ENCODE measurements at places on chromosomes 2 and 18.

GRCh38 chr2:109211315-109211714, 82.3 kb downstream of the SH3RF3 start:
- no peak for DNase-seq

GRCh38 chr18:41465386-41465785, 489.6 kb upstream of the PIK3C3 start:
- DNase-seq = no peak

DNA sequence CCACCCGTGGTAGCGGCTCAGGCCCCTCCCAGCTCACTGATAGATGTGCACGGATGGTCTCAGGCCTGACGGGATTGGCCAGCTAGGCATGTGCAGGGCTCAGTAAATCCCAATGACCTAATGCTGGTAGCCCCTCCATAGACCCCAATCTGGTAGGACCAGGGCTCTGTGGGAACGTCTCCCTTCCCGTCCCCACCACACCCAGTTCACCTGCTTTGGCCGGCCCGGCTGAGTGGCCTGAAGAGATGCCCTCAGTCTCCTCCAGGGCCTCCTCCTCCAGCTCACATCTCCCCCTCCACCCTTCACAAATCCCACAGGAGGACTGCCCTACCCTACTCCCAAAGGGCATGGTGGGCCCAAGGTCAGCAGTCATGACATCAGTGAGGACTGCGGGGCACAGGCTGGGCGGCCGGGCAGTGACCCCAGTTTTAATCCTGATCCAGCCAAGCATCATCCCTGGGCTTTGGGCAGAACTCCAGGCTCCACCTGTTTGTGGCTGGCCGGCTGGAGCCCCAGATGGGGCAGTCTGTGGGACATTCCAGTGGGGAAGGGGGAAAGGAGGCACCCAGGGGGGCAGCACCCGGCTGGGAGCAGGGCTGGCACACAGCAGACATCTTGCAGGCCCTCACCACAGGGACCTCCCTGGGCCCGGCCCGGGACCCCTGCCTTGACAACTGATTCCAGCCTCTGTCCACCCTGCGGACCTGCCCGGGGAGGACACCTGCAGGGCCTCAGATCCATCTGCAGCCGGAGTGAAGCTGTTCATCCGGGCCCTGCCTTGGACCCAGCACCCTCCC, 2.3 kb downstream of the KIF1A start:
- no peak for DNase-seq

GRCh38 chr2:234204480-234204879, 154.0 kb downstream of the SPP2 start:
- no peak for DNase-seq

DNA sequence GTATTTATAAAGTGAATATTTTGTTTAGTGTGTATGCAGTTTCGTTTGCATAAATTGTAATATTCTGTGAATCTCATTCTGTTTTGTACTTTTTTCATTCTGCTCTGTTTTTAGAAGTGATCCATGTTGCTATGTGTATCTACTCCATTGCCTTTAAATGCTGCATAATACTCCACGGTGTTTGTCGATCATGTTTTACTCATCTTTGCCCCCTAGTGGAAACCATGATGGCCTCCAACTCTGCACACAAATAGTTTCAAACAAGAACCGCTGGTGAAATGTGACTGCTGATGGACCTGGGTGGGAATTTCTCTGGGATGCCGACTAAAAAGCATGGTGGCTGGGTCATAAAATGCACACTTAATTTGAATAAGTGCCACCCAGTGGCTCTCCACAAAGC, 32.0 kb upstream of the SKOR2 start:
- no peak for DNase-seq

GRCh38 chr2:68861330-68861729, 9.9 kb downstream of the BMP10 start:
- DNase-seq = no peak

DNA sequence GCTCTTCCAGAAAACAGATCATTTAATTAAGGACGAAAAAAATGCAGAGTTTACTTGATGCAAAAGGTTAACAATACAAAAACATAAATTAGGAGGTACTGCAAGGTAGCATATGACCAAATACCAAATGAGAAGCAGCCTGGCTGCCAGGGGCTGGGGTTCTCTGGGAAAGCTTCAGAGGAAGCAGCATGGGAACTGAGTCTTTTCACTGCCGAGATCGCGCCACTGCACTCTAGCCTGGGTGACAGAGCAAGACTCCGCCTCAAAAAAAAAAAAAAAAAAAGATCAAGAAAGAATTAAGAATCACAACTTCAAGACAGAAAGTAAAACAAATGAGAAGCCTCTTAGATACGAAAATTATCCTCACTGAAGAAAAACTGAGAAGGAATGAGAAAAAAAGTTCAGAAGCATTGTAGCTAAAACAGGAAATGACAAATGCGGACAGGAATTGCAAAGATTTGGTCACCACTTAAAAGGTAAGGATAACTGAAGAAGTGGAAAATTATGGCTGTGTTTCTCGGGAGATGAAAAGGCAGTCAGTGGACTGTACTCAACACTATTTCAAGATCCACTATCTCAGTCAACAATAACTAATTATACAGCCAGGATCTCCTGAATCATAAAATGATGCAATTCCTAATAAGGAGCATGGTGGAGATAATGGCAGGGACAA, 4.3 kb downstream of the SEPTIN10 start:
- DNase-seq = peak; percentile 79

- DNase-seq = no peak
These were observed 76.5 kb downstream of the ARL4C start for GRCh38 chr2:234420408-234420807.

DNA sequence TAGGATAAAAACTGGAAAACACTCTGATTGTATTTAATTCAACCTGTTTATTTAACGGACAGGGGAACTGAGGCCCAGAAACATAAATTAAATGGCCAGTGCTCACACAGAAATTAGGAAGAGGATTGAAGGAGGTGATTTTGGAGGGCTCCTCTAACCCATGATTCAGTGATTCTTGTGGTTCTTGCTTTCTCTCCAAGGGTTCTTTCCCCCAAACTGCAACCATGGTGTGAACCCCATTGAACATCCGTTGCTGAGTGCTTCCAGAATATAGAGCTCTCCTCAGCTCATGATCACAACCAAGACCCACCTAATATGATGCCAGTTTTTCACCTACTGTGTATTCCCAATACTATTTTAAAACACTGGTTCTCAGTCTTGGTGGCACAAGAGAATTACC, 41.4 kb downstream of the BMP10 start:
- no peak for DNase-seq

DNA sequence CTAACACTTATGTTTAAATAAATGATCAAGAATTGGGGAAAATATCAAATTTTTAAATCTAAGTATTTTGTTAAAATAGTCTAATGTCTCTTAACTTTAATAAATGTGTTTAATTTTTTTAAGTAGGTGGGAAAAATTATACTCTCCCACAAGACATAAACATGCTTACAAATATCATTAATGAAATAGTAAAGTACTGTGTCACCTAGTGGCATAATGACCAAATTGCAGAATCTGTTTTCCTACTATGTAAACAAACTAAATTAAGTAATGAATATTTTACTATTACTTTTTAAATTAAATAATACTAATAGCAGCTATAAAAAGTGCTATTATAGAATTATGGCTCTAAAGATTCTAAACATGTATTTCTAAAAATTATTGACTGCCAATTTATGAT, 52.0 kb upstream of the CHAC2 start:
- no peak for DNase-seq

DNA sequence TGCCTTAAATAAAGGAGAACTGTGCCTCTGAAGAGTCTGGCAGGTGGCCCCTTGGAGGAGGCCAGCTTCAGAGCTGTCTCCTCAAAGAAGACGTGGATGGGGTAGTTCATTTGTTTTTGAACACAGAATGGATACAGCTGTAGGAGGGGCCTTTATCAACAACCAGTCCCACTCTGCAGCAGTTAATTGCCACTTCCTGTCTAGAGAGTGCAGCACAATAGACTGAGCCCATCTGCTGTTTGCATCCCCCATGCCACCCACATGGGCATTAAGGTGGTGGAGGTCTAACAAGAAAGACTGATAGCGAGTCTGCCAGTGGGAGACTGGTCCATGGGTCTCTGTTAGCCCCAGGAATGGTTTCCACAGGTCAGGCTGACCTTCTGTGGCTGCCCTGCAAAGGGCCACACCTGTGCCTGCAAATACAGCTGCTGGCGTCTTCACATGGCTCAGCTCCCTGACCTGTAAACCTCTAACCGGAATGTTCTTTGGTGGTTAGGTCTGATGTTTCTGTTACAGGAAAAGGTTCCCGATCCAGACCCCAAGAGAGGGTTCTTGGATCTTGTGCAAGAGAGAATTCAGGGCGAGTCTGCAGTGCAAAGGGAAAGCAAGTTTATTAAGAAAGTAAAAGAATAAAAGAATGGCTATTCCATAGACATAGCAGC, 153.3 kb upstream of the ITGA6 start:
- DNase-seq = no peak

- DNase-seq = no peak
These were observed 49.6 kb upstream of the BZW1 start for GRCh38 chr2:200762127-200762526.

DNA sequence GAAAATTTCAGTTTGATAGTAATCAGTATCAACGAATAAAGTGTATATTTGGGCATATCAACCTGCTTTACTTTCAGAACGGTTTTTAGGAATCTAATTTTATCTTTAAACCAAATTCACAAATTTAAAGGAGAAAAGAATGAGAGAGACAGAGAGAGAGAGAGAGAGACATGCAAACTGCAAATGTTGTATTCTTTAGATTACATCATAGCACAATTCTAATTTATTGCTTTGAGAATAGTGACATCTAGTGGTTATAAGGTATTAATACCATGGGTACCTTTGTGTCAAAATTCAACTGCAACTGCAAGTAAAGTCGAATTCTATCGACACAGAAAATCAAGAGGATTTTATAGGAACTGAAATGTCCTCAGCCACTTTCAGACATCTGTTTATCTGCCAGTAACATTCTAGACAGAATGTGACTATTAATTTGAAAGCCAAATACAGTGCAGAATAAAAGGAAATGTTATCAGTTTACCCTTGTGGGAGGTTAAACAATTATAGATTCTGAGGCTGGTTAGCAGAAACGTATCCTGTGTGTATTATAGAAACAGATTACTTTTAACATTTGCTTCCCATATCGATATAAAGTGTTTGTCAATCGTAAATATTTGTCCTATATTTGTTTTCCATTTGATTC, 529.8 kb upstream of the VRK2 start:
- DNase-seq = no peak

- peak; percentile 63 for DNase-seq
These were observed 55.6 kb downstream of the FAM168B start for GRCh38 chr2:131037398-131038257.

GRCh38 chr2:18903750-18904149, 314.4 kb upstream of the NT5C1B start:
- no peak for DNase-seq

DNA sequence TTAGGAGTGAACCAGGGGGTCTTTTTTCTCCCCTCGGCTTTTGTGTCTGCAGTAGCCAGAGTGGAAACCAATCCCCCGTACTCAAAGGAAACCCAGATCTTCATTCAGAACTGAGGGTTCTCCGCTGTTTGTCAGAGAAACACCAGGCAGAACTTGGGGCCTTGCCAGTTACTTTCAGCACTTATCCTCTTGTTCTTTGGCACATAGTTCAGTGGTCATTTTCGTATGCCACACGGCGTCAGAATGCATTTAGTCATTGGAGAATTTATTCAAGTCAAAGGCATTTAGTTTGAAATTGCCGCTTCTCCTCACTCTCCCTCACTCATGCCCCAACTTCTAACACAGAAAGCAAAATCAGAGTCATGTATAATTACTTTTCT, 102.9 kb downstream of the CABLES1 start:
- no peak for DNase-seq

DNA sequence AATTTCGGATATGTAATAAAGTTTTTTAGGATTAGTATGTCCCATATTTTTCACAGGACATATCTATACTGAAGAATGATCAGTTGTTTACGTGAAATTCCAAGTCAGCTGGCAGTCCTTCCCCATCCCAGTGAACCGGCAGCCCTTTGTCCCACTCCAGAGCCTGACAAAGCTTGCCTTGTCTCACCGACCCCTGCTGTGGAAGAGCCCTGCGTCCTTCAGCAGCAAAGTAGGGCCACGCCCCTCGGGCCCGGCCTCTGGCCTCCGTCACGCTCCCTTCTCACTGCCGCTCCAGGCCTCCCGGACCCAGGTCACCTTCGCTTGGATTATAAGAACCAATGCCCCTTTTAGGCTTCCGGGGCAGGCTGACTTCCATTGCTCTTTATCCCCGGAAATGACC, 89.8 kb upstream of the TGIF1 start:
- DNase-seq = peak; percentile 23

- no peak for DNase-seq
These were observed 28.9 kb upstream of the ARMC9 start for GRCh38 chr2:231169488-231169887.

GRCh38 chr2:54429811-54430551, 26.1 kb upstream of the SPTBN1 start:
- DNase-seq = no peak

DNA sequence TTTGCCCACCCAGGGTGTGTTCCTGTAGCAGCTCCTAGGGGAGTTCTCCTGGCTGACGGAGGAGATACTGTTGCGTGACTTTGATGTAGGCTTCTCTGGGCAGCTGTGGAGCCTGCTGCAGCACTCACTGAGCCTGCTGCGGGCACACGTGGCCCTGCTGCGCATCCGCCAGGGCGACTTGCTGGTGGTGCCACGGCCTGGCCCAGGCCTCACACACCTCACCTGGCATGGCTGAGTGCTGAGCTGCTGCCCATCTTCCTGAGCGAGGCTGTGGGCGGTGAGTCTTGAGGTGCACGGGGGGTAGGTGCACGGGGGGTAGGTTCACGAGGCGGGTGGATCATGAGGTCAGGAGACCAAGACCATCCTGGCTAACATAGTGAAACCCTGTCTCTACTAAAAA, 191.7 kb downstream of the ANKRD36C start:
- no peak for DNase-seq

GRCh38 chr18:8711736-8712135, 6.4 kb downstream of the MTCL1 start:
- DNase-seq = no peak

DNA sequence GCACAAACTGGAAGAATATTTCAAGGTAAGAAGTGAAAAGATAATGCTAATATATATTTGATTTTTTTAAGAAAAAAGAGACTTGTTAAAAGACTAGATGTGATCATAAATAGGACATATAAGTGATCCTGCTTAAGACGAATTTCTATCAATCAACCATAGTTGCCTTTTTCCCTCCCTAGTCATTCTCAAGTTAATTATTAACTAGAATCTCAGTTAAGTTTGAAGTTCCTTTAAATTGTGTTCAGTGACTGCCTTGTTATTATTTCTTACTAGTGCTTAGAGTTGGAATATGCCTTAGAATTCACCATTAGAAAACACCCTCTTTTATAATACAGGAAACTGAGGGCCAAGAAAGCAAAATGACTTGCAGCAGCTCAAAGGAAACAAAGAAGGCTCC, 141.5 kb upstream of the SP5 start:
- DNase-seq = no peak

- DNase-seq = no peak
These were observed 23.6 kb downstream of the SP3 start for GRCh38 chr2:173941567-173941966.
